ENCODE measurements at places on chromosomes 1 and 21.

DNA sequence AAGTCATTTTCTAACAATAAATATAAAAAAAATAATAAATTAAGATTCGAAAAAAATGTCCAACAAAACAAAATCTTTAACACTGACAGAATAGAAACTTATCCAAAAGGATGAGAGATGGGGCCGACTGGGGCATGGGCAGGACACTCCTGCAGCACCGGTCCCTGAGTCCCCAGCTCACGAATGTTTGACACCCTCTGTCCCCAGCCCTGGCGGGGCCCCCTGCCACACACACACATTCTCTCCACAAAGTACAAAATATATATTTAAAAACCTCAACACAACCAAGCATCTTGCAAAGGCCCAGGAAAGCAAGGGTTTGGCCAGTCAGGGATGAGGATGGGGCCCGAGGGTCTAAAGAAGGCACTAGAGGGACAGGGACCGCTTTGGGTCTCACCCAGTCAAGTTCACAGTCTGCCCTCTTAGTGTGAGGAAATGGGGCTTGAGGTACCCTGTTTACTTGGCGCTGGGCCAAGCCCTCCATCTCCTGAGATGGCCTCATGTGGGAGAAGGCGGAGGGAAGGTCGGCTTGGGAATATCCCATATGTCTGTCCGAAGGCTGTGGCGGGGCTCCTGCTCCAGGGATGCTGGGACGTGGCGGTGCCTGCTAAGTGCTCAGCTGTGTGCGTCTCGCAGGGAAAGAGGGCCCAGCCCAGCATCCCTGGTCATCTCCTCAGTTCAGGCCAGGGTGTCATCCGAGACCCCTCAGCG, 31.3 kb downstream of the EPHA2 start:
- DNase-seq = no peak

- DNase-seq = no peak
Measured at GRCh38 chr1:152398812-152399698, 15.0 kb downstream of the CRNN start.

DNA sequence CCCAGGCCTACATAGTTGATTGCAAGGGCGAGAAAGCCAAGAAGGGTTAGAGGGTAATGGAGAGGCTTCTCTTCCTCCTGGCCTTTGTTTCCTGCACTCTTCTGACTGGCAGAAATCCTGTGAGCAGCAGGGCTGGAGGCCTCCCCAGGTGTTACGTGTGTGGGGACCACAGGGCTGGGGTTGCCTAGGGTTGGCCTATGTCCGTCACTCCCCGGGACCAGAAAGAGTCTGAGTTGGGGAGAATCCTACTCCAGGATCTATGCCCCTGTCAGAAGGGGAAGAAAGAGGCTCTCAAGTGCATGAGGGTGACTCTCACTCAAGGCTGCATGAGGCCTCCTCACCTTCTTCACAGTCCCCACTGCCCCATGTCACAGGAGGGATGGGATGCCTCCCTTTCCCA, 38.5 kb downstream of the IGFN1 start:
- no peak for DNase-seq

- no peak for DNase-seq
Measured at GRCh38 chr1:34129630-34130029, 35.4 kb downstream of the CSMD2 start.

DNA sequence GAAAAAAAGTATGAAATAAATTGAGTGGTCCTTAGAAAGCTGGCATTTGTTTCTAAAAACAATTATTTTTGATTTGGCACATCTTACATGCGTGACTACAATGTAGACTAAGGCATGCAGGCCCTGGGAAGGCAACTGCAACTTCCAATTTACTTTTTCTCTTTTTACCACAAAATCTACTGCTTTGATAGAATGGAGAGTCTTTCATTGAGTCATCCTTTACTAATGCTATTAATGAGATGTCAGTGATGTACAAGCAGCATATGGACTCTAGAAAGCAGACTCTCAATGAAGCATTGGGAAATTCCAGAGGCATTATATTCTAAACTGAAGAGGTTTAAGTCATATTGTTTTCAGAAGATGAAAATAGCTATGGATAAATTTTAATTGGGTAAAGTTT, 29.6 kb upstream of the PRRX1 start:
- DNase-seq = no peak

DNA sequence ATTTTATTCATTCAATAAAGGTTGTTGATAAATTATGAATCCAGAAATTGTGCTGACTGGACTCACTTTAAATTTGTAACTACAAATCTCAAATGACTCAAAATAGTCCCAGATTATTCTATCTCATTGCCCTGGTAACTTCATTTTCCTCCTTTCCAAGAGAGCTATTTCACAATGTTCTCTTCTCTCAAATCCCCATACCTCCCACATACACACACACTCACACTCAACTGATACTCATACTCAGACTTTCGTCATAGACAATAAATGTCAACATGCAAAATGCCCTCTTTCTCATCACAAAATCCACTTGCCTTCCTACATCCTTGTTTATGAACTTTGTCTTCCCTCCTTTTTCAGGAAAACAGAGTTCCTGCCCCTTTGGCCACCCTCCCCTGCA, 33.3 kb downstream of the EXTL2 start:
- no peak for DNase-seq

DNA sequence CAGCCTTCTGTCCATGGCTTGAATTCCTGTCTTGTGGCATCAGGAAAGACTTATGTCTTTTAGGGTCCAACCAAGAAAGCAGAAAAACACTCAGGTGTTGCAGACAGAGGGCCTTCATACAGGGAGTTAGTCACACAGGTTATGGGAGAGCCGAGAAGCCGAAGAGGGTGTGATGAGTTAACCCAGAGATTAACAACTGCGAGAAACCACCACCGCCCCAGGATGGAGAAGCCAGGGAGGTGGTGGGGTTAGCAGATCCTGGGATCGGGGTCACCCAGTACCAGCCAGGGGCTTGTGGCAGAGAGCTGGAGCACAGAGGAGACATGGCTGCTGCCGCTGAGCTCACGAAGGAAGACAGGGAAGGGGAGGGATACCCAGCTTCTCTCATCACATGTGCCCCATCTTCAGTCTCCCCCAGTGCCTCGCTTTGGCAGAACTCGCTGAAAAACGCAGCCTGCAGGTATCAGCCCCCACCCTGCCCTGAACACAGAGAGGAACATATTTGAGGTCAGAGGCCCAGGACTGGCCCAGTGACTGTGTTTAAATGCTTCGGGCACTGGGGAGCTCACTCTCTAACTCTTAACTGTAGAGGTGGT, 58.7 kb downstream of the RUNX3 start:
- no peak for DNase-seq

DNA sequence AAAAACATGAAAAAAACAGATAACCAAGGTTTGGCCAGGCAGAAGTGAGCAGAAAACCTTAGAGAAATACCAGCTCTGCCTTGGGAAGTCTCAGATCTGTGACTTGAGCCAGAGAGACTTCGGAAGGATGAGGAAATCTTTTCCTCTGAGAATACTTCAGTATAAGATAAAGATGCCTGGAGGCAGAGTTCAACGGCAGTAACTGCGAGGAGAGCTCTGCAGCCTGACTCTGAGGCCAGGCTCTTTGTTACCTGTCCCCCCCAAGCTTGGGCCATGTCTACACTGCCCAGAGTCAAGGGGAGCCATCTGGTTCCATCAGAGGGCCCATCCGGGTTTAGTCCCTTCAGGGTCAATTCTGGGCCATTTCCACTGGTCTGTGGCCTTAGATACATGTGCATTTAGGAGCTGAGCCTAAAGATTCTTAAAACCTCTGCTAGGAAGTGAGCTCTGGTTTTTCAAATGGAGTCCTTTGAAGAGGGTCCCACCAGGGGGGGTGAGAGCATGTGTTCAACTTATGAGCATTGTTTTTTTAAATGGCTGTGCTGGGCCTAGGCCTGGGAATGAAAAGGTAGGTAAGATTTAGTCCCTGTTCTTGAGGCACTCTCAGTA, 8.7 kb downstream of the KIRREL1 start:
- no peak for DNase-seq

- DNase-seq = no peak
Measured at GRCh38 chr1:203321273-203322052, 16.1 kb downstream of the BTG2 start.

DNA sequence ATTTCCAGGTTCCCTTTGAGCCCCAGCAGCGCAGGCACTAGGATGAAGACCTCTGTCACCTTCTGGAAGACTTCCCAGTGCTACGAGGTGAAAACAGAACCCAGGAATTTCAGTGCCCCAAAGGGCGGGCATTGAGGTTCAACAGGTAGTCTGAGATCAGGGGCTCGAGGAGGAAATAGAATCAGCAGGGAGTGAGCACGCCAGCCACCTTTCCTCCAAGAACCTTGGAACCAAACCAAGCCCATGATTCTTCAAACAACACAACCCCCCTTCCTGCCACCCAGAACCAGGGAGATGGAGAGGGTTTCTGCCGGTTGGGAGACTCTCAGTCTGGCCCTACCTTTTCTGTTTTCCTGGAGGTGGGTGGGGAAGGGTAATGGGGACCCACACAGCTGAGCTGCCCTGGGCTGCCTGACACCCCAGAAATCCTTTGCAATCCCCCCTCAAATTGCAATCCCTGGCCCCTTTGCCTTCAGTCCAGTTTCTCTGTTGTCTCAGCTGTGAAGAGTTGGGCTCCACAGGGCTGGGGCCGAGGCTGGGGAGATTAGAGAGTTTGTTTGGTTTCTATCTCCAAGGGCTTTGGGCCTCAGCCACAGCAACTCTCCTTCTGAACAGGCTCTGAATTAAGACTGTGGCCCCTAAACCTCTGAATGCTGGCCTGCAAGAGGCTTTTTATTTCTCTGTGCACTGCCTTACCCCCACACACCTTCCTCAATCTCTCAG, 11.9 kb downstream of the SLC41A1 start:
- no peak for DNase-seq

GRCh38 chr1:172219966-172220365, 200.5 kb upstream of the C1orf105 start:
- DNase-seq = no peak

GRCh38 chr1:19828546-19828945, 13.5 kb upstream of the RNF186 start:
- DNase-seq = no peak

DNA sequence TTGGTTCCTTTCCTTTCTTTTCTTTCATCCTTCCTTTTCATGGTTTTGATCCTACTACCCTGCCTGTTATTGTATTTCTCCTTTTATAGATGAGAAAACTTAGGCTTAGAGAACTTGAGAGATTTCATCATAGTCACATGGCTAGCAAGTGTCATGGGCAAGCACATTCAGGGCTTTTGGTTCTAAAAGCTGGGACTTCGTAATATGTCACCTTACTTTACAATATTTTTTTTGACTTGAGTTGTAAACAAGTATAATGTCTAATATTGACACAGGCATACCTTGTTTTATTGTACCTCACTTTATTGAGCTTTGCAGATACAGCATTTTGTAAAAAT, 70.7 kb downstream of the MTR start:
- no peak for DNase-seq

DNA sequence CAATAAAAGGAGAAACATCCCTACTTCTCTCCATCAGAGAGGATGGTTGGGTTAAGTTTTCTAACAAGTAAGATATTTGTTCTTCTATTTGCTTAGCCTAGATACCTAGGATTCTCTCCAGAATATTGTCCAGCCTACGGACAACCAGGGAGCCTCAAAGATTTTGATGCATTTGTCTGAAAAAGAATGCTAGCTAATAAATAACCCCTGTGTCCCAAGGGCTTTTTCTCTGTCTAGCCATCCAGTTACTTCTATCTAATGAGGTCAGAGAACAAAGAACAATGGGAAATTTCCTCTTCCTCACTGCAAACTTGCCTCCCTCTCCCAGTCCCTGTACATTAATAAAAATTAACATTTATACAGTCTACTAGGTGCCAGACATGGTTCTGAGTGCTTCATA, 810 bp downstream of the RGS5 start:
- no peak for DNase-seq

GRCh38 chr21:43921571-43921978, 56.6 kb downstream of the AGPAT3 start:
- DNase-seq = no peak

- peak; percentile 56 for DNase-seq
Measured at GRCh38 chr1:160210561-160210960, 5.4 kb downstream of the PEA15 start.

DNA sequence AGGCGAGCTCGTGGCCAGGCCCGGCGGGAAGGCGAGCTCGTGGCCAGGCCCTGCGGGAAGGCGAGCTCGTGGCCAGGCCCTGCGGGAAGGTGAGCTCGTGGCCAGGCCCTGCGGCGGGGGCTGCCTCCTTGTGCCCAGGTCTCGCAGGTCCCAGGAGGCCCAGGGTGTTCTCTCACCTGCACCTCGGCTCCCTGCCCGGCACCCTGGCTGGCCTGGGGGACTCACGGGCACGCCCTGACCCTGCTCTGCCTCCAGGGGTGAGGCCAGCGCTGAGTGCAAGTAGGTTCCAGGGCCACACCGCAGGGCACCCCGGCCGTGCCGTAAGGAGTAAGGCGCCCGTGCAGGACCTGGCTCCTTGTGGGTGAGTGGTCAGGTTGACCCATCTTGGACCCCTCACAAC, 4.4 kb downstream of the SDF4 start:
- DNase-seq = no peak

DNA sequence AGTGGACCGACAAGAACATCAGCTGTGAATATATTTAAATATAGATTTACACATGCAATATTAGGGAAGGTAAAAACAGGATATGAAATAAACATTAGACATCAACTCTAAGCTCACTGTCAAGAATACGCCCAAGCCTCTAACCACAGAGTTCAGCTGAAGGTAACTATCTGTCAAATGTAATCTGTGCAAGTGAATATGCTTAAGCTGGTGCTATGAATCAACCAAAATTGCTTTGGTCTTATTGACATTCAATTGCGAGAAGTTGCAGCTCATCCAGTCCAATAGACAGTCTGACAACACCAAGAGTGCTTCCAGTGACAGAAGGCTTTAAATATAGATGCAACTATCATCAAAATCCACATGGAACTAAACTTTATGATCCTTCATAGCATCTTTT, 32.3 kb downstream of the USH2A start:
- DNase-seq = no peak

All from C1 segment of cervical spinal cord (tissue), 14 donors.